ENCODE measurements at places on chromosomes 1 and 21.

- no peak for DNase-seq
Measured at GRCh38 chr1:24501371-24502064, 1.1 kb upstream of the RCAN3 start.

DNA sequence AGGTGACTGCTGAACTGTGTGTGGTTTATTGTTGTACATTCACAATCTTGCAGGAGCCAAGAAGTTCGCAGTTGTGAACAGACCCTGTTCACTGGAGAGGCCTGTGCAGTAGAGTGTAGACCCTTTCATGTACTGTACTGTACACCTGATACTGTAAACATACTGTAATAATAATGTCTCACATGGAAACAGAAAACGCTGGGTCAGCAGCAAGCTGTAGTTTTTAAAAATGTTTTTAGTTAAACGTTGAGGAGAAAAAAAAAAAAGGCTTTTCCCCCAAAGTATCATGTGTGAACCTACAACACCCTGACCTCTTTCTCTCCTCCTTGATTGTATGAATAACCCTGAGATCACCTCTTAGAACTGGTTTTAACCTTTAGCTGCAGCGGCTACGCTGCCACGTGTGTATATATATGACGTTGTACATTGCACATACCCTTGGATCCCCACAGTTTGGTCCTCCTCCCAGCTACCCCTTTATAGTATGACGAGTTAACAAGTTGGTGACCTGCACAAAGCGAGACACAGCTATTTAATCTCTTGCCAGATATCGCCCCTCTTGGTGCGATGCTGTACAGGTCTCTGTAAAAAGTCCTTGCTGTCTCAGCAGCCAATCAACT, 6.4 kb upstream of the PIGV start:
- no peak for DNase-seq

GRCh38 chr1:76607717-76608116, 259.6 kb upstream of the ST6GALNAC5 start:
- DNase-seq: no peak

DNA sequence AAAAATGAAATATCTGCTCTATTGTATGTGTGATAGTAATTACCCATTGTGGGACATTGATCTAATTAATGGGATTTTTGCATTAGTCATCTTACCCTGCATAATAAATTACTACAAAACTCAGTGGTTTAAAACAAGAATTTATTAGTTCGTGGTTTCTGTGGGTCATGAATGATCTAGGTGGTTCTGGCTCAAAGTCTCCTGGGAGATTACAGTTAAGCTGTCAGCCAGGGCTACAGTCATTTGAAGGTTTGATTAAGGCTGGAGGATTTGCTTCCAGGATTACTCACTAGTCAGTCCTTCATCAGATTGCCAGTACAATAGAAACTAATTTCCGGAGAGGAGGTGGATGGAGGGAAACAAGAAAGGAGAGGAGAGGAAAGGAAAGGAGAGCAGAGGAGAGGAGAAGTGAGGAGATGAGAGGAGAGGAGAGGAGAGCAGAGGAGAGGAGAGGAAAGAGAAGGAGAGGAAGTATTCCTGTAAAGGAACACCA, 60.4 kb upstream of the TNFSF4 start:
- no peak for DNase-seq

GRCh38 chr1:20442920-20443625, 42.9 kb downstream of the CAMK2N1 start:
- DNase-seq: no peak

DNA sequence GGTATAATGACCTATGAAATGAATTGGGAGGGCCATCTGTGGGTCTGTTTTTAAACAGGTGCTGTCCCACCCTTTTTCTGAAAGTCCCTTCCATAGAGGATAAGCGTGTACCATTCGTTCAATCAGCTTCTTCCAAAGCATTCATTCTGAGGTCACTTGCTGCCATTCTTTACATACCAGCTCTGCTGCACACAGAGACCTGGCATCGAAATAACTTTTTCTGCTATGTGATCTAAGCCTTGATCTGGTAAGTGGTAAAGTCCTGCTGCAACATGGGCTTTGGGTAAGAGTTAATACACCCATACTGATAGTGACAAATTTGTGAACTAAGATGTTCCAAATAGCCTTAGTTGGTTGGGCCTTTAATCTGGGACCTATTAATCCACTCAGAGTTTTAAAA, 38.9 kb downstream of the DR1 start:
- no peak for DNase-seq

DNA sequence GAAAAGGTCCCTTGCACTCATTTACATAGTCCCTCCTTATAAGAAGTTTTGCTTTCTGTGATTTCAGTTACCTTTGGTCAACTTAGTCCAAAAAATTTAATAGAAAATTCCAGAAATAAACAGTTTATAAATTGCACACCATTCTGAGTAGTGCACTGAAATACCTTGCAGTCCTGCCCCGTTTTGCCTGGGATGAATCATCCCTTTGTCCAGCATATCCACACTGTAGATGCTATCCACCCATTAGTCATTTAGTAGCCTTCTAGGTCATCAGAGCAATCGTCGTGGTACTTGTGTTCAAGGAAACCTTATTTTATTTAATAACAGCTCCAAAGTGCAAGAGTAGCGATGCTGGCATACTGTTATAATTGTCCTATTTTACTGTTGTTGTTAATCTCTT, 38.0 kb downstream of the SPRTN start:
- no peak for DNase-seq

GRCh38 chr1:218896202-218896601, 277.5 kb upstream of the LYPLAL1 start:
- DNase-seq: no peak

- DNase-seq: no peak
Measured at GRCh38 chr21:18986197-18986596, 582.6 kb upstream of the TMPRSS15 start.

DNA sequence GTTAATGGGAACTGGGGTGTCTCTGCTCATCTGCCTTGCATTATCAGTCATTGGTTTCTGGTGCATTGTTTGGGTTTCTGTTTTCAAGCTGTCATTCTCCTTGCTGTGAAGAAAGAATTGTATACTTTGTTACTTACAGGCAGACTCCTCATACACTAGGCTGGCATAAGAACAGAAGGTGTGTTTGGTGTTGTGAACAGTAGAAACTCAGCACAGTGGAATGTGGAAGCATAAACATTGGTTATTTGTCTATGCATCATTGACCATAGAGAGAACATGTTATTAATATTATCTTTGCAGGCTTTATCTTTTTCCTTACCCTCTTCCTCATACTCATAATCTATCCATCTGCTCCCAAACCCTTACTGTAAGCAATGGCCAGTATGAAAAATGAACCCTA, 18.2 kb downstream of the C1orf87 start:
- DNase-seq: no peak

GRCh38 chr1:94708299-94708685, 111.9 kb upstream of the SLC44A3 start:
- DNase-seq: no peak

DNA sequence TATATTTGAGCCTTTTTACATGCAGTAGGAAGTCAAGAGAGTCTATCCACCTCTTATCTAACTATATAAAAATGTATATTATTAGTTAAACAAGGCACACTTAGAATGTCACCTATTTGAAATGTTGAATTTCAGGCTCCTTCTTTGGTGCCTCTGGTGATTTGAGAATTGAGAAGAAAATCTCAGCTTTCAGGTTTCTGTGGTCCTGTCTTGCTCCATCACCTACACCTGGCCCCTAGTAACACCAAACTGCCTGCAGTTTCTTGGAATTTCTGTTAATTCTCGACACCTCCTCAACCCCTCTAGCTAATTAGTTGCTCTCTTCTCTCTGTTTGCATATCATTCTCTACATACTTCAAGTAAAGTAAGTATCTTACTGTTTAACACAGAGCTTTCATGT, 54.9 kb upstream of the WNT2B start:
- DNase-seq: no peak

DNA sequence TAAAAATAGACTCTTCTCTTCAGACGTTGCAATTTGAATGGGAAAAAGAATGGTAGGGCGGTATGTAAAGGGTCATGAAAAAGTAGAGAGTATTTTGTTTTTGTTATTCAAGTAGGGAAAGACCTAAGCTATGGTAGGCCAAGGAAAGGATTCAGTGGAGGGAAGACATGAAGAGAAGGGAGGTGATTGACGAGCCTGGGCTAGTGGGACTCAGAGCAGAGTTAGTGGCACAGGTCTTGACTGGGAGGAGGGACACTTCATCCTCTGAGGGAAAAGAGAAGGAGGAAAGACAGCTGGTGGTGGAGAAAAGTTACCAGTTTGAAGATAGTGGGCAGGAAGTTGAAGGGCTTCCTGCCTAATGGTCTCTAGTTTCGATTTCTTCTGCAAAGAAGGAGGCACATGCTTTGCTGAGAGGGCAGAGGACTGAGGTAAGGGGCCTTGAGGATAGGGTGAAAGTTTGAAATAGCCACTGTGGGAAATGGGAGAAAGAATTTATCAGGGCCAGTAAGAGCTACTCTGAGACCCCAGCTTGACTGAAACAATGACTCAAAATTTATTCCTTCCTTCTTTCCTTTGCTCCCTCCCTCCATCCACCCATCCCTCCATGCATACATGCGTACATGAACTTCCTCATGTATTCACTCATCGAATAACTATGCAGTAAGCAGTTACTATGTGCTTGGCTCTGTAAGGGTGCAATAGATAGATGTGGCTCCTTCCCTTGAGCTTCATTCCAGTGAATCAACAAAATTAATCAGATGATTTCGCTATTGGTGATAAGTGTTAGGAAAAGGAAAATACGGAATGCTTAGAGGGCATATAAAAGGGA, 4.2 kb downstream of the CD48 start:
- DNase-seq: no peak

GRCh38 chr1:1967151-1967550, 36.4 kb downstream of the CFAP74 start:
- DNase-seq: no peak

GRCh38 chr1:202283379-202283844, 58.3 kb downstream of the UBE2T start:
- DNase-seq: no peak

DNA sequence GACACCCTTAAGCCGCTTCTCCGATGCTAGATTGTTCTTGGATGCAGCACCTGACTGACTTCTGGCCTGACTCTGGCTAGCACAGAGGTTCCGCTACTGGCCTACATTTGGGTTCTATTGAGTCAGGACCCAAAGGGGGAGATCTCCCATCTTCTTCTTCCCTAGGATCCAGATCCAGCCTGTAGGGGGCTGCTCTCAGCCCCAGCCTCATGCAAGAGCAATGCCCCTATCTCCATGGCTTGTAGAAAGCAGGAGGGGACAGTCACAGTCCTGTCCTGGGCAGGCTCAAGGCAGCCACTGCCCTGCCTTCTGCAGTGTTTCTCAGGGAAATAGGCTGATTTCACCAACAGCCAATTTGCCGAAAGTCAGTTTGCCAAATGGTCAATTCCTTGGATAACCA, 6.3 kb upstream of the ADAR start:
- no peak for DNase-seq

DNA sequence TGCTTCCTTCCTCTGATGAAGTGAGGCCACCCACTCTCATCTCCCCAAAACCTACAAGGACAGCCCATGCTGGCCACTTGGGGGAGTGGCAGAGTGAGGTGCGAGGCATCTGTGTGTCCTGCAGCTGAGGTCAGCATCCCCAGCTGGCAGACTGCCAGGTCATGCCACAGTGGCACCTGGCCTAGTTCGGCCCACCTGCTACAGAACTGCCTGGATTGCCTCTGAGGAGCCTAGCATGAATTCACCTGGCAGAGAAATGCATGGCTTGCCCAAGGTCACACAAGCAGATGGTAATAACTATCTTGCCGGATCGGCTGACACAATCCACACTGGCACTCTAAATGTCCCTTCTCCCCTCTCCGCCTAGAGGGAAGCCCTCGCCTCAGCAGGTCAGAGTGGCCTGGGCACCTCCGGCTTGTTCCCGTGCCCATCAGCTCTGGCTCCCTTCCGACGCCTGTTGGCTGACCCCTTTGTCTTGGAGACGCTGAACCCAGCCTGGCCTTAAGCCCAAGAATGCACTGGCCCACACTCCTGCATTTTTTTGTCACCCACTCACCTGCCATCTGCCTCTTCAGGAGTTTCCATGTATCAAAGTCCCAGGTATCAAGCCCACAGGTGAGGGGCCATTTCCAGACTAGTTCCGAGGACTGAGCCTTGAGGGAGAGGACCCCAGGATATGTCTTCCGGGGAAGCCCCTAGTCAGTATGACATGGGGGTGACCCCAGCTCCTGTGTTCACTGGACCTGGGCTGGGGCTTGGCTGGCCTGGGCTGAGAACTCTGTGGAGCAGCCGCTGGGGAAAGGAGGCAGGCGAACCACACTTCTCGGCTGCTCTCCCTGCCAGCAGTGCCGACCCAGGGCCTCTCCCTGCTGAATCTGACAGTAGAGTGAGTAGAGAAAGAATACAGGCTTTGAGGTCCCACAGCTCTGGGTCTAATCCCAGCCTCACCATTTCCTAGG, 21.7 kb downstream of the ECE1 start:
- DNase-seq: no peak

- no peak for DNase-seq
Measured at GRCh38 chr1:239388578-239388977, 2.2 kb downstream of the CHRM3 start.

GRCh38 chr1:58968360-58968952, 184.6 kb upstream of the JUN start:
- no peak for DNase-seq

DNA sequence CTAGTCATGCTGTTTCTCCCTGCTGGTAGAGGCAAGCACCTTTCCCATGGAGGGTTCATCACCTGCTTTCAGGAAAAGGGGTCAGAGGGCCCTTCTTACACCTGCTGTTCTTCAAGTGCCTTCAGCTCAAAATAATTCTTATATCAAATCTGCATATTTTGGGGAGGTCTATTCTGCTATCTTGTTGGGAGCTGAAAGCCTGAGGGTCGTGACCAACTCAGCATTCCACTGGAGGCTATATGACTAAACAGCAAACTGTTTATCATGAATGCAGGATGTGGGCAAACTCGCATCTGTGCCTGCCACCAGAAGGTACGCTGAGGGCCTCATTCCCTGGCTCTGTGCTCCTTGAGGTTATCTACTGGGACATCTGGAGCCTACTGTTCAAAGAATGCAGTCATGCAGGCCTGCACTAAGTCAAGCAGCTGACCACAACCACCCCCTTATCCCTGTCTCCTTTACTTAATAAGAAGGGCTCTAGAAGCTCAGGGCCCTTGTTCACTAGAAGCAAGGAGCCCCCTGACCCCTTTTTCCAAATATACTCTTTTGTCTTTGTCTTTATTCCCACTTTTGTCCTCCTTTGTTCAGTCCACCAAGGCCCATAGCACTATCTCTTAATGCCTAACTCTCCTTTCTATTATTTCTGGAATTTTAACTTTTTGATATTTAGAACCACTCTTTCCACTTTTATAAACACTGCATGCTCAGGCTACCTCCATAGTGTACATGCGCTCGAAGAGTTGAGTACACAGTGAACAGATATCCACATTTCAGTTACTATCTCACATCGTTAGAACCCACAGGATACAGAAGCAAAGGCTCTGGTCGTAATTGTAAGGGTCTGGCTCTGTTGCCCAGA, 4.5 kb upstream of the TRIM17 start:
- DNase-seq: no peak

- no peak for DNase-seq
Measured at GRCh38 chr1:1817221-1817620, 39.0 kb upstream of the NADK start.

- DNase-seq: no peak
Measured at GRCh38 chr1:211473823-211474222, 18.1 kb downstream of the RD3 start.
